GM10248 (cell line): ENCODE measurements at places on chromosomes 1 and 21.

DNA sequence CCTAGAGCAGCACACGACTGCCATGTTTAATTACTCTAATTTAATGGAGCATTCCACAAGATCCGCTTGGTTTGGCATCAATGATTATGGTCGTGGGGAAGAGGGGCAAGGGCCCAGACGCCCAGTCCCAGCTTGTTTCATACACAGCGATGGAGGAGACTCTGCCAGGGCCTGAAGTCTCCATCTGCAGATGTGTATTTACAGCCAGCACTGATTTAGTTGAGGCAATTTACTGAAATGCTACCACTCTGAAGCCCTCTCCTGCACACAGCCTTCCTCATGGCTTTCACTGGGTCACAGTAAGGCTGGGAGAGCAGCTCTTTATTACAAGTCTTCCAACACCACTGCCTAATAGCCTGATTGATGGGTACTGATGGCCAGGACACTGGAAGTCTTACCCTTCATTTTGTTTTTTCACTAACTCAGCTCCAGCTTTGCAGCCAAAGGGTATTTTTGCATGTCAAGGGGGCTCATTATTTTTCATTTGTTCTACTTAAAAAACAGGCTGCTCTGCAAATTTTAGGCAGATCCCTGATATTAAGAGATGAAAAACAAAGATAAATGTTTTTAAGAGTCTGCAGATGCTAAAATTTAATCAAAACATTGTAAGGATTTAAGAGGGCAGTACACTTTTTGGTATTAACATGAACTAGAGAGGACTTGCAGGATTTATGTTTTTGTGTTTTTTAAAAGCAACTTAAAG, 236.3 kb downstream of the SIPA1L2 start:
- DNase-seq = no peak

DNA sequence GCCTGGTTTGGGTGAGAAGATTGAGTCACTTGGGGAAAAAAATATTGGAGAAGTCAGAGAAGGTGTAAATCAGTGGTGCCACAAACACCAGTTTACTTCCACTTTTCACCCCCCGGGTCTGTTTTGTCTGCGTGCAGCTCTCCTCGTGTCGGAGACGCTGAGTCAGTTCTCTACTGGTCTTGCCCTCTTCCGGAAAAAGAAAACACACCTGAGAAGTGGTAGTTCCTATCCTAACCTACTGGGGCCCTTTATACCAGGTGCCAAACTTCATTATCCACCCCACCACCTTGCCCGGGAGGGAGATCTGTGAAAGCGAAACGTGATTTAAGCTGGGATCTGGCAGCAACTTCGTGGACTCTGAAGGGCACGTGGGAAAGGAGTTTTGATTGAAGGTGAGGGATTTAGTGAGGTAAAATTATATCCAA, 855 bp upstream of the IVNS1ABP start:
- peak; percentile 62 for DNase-seq

DNA sequence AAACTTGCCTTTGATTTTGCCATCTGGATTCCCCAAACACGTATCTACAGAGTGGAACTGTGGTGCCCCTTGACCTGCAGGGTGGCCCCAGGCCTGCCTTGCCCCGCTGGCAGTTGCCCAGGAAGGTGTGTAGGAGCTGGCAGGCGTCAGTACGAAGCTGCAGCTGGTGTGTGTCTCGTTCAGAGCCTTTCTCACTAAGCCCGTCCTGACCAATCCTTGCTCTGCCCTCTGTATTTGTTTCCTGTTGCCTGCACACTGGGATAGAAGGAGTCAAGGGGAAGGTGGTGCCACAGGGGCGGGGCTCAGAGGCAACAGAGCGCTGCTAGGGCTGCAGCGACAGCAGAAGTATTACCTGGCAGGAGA, 5.2 kb upstream of the VSIG8 start:
- DNase-seq = no peak

- no peak for DNase-seq
Observed at GRCh38 chr21:44878053-44878982, 4.8 kb upstream of the PTTG1IP start.

GRCh38 chr1:186308264-186309060, 66.6 kb downstream of the TPR start:
- no peak for DNase-seq

DNA sequence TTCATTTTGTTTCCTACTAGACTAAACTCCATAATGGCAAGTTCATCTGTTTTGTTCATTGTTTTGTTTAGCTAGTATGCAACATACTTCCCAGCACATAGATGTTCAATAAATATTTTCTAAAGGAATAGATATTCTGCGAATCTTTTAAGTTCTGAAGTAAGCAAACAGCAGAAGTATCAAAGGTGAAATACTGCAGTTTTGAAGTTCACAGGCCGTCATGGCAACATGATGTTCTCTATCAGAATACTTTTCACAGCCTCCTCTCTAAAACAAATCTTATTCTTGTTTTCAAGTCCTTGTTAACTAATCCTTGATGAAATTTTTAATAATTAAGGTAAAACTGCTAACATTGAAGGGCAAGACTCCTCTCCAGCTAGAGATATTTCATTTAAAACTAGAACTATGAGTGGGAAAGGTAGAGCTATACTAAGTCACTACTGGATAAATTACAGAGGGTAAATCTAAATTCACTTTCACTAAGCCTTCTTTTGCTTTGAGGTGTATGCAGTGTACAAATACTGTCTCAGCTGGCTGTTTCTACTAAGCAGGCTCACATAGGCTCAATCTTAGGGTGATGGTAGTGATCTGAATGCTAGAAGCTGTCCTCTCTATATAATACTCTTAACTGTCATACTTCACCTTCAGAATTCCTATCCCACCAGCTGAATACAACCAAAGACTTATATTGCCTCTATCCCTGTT, 96.7 kb downstream of the ZZZ3 start:
- no peak for DNase-seq

GRCh38 chr1:30888391-30888790, 20.2 kb downstream of the SDC3 start:
- no peak for DNase-seq

- no peak for DNase-seq
Observed at GRCh38 chr1:229164836-229165735, 105.8 kb upstream of the RAB4A start.

DNA sequence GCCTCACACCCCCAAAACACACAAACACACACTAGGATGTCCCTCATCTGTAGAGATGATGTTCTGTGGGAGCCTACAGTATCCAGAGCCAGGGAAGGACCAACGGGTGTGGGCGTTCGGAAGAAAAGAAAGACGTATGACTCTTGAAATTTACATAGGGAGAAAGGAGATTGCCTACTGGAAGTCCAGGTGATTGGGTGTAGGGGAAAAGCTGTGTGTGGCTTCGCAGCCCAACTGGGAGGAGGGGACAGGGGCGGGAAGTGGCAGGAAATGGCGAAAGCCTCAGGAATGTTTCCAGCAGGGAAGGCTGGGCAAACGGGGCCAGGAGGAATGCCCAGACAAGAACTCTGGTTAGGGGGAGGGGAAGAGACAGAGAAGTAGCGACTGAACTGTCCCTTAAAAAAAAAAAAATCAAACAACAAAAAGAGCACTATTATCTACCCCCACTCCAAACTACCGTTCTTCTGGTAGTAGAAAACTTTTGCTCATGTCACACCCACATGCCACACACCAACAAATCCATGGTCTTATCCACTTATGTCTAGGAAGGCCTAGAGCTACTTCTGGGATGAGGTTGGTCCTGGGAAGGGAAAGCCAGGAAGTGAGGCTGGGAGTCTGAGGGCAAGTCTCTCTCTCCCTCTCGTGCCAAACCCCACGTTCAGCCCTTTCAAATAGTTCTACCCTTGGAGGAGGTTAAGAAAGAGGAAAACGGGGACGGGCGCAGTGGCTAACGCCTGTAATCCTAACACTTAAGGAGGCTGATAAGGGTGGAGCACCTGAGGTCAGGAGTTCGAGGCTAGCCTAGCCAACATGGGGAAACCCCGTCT, 1.8 kb upstream of the CKS1B start:
- DNase-seq = no peak

DNA sequence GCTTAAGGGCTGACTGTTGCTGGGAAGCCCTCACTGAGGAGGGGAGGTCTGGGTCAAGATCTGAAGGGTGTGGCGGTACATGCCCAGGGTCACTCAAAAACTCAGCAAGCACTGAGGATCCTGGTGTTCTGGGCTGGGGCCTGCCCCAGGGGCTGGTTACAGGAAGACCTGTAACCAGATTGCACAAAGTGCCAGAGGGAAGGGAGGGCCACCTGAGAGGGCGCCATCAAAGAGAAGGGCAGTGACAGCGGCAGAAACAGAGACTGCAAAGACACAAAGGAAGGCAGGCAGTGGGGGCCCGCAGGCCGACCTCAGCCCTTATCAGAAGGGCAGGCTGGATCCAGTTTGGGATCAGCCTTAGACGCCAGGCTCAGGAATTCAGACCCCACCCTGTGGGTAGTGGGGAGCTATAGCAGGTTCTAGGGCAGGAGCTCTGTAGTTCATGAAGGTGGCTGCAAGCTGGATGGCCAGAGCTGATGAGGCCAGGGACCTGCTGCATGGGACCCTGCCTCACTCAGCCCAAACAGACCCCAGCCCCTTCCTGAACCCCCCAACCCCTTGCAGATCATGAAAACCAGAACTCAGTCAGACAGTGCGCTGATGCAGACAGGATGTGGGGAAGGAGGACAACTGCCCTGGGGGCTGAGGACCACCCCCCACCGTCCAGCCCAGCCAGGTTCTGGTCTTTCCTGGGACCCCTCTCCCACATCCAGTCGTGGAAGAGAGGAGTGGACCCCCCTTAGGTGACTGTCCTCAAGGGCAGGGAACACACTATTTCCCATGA, 3.9 kb downstream of the SH2D5 start:
- DNase-seq = no peak

DNA sequence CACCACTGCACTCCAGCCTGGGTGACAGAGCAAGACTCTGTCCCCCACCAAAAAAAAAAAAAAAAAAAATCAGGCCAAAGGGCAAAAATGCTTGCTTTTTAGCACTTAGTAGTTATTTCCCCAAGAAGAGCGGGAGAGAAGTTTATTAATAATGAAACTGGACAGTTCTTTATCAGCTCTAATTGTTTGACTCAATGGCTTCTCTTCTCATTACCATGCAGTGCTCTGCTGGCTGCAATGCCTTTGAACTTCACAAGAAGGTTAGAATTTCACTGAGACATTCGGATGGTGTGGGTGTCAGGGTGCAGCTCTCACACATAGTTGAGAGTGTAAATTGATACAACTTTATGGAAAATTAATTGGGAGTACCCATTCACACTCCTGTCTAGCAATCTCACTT, 63.7 kb downstream of the EDARADD start:
- DNase-seq = peak; percentile 43

GRCh38 chr1:154941333-154942013, 5.0 kb upstream of the PMVK start:
- DNase-seq = no peak

DNA sequence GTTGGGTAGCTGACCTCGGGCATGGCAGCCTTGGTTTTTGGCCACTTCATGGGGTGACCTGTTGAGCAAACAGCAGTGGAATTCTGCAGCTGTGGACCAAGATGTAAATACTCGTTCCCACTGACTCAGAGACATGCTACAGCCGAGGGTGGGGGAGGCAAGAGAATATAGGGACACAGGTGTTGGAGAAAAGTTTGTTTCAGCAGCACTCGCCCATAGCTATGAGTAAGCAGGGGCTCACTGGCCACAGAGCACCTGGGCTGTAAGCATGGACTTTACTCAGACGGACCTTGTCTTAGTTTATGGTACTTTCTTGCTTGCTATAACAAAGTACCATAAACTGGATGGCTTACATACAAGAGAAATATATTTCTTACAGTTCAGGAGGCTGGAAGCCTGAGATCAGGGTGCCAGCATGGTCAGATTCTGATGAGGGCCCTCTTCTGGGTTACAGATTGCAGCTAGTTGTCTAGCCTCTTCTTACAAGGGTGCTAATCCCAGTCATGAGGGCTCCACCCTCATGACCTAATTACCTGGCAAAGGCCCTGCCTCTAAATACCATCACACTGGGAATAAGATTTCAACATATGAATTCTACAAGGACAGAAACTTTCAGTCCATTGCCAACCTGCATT, 437.2 kb upstream of the DAB1 start:
- no peak for DNase-seq

DNA sequence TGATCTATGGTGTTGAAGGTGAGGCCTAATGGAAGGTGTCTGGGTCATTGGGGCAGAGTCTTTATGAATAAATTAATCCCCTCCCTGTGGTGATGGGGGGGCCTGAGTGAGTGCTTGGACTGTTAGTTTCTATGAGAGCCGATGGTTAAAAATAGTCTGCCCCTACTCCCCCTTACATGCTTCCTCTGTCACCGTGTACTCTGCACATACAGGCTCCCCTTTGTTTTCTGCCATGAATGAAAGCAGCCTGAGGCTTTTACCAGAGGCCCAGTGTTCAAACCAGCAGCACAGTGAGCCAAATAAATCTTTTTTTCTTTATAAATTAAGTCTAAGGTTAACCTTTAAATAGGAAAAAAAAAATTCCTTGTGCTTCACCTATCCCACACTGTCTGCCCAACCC, 657.0 kb downstream of the AMY1C start:
- DNase-seq = no peak

- no peak for DNase-seq
Observed at GRCh38 chr1:119298687-119299303, 69.8 kb upstream of the HAO2 start.

- DNase-seq = peak; percentile 94
Observed at GRCh38 chr1:42924082-42924850, 34.4 kb downstream of the SLC2A1 start.

DNA sequence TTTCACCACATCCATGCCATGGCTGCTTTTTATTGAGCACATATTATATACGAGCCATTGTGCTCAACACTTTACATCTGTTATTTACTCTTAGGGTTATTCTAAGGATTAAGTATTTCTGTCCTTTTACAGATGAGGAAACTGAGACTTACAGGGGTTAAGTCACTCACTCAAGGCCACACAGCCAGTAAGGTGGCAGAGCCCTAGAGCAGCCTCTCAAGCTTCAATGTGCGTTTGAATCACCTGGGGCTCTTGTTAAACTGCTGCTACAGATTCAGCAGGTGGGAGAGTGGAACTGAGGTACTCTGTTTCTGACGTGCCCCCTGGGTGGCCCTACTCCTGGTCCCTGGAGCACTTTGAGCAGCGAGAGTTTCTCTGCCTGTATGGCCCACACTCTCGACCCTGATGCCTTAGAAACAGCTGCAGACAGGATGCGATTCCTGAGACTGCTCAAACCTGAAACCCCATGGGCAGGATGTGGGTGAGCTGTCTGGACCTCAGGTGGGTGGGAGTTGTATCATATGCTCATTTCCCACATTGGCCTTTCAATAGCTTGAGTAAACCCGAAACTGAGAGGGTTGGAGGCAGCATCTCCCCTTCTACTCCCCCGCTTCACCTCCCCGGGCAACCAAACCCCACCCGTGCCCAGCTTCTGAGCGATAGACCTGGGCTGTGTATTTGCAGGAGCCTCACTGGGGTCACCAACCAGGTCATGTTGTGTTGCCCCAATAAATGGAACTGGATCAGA, 59.3 kb downstream of the MAN1C1 start:
- DNase-seq = peak; percentile 77

GRCh38 chr1:22625262-22625925, 11.0 kb upstream of the C1QA start:
- no peak for DNase-seq
